ENCODE measurements at places on chromosomes 3 and 15.

- DNase-seq, result no peak
Observed at GRCh38 chr3:136329593-136329992, 79.5 kb downstream of the PCCB start.

- DNase-seq, result no peak
Observed at GRCh38 chr15:64013179-64014062, 32.9 kb downstream of the DAPK2 start.

- DNase-seq, result no peak
Observed at GRCh38 chr3:115808244-115808643, 184.9 kb downstream of the GAP43 start.

- DNase-seq, result peak; percentile 14
Observed at GRCh38 chr15:28984421-28985315, 98.9 kb downstream of the APBA2 start.

- DNase-seq, result no peak
Observed at GRCh38 chr3:48412375-48413001, 17.4 kb downstream of the PLXNB1 start.

DNA sequence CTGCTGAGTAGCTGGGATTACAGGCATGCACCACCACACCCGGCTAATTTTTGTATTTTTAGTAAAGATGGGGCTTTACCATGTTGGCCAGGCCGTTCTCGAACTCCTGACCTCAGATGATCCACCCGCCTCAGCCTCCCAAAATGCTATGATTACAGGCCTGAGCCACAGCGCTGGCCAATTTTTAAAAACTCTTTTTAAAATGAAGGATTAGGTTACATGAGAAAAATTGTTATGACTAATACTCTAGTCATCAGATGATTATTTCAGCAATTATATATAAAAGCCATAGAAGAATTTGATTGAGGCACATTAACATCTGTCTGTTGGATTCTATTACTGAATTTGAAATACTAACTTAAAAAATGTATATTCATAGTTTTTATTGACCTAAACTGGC is 134.1 kb upstream of the MNS1 start:
- no peak for DNase-seq
